Hematopoietic multipotent progenitor cell (in vitro differentiated cells): ENCODE measurements at places on chromosomes 3 and 15. TPM values are rescaled to one million over a fixed set of nuclear protein-coding genes. Genes with fewer than 3 reads are reported as not detected.

- no peak for DNase-seq
These were observed 77.8 kb downstream of the NBEAL2 start for GRCh38 chr3:47057212-47057671.

DNA sequence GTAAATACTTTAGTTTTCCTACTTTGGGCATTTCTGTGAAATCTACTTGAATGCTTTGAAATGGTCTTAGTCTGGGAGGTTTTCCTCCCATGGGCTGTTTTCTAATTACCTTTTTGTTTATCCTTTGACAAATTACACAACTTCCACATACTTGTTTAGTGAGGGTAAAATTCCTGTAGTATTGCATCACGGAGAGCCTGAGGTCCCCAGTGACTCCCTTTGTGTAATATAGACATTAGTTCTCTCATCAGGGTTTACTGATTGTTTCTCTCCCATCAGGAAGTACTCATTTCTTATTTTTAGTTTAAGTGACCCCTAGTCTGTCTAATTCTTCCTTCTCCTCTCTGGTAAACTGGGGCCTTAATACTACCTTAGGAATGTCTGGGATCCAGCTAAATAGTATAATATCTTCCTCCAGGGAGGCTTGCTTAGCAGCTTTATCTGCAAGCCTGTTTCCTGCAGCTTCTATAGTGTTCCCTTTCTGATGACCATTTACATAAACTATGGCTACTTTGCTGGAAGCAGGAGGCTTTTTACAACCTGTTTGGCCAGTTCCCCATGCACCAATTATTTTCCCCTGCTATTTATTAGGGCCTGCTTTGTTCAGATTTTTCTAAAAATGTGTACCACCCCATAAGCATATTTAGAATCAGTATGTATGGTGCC is 87.2 kb upstream of the XCR1 start:
- no peak for DNase-seq

DNA sequence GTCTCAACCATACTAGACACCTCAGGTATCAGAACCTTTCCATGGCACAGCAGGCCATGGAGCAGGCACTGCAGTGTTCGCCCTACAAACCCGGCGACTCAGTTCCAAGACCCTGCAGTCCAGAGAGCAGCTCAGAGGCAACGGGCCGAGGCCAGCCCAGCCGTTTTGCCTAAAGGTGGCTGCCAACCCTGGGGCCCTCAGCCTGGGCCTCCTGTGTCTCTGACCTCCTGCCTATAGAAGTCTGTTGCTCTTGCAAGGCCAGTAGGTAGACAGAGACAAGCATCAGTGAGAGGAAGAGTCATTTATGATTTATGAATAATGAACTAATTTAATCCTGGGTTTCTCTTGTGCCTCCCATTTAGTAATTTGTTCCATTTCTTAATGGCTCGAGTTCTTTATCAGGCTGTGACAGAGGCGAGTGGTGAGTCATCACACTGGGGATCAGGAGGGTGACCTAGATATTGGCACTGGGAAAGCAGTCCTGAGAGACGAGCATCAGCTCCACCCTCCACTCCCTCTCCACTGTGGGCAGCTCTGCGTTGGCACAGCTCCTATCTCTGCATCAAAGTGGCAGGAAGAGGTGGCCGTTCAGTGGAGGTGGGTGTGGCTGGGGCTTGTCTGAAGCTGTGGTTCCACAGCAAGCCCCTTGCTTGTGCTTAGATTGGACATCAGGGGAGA is 79.8 kb downstream of the ABHD5 start:
- DNase-seq = peak; percentile 84

DNA sequence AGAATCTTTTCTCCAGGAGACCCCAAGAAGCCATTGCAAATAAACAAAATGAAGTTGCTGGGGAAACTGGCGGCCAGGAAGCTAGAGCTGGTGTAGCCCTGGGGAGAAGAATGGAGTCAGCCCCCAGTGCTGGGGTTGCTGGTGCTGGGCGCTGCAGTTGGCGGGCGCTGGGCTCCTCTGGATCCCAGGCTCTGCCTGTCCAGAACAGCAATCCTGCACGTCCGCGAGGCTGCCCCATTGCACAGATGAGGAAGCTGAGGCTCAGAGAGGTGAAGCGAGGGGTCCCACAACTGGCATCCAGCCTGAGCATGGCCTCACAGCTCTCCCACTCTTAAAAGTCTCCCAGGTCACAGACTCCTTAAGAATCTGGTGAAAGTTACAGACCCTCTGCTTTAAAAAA is 161.1 kb downstream of the OR4M2 start:
- no peak for DNase-seq

DNA sequence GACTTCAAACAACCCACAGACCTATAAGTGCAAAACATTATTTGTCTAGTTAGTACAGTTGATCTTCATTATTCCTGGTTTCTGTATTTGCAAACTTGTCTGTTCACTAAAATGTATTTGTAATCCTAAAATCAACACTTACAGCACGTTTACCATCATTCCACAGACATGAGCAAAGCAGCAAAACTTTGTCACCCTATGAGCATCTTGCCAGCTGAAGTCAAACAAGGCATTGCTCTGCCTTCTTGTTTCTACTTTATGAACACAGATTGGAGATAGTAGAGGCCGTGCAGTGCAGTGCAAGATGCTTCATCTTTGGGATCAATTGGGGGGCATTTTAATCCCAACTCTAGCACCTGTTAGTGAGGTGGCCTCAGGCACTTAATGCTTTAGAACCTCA is 202.1 kb downstream of the NLGN1 start:
- DNase-seq = no peak

GRCh38 chr15:71237456-71238188 is 122.4 kb downstream of the THSD4 start:
- DNase-seq = no peak

GRCh38 chr3:57752307-57752706 is 3.8 kb upstream of the SLMAP start:
- DNase-seq = no peak

DNA sequence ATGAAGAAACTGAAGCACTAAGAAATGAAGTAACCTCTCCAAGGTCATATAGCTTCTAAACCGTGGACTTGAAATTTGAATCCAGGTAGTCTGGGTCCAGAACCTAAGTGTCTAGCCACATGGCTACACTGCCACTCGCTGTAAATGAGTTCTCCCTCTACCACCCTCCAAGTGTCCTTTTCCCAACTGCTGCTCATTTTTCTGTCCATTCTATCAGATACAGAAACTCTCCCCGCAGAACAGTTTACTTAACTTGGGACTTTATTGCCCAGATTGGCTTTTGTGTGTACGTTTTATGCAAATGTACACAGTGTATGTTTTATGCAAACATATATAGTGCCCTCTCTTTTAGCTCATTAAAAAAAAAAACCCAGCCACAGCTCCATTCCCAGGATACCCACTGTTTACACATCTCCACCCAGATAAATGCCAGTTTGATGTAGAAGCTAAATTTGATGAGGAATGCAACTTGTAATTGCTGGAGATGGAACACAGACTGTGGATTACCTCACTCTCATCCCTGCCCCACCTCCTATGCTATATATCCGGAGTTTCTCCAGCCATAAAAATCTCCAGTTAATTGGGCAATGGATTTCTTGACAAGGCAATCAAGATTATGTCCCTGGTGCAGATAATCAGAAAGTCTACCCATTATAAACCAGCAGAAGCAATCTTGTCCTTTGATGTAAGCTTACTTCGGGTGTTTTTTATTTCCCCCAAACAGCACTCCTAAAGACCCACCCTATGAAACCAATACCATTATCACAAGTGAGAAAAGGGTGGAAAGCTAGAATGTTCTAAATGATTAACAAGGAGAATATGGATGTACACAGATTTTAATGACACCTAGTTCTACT is 42.0 kb downstream of the THBS1 start:
- DNase-seq = no peak

GRCh38 chr3:18885612-18886011 is 262.7 kb upstream of the KCNH8 start:
- DNase-seq = no peak

The SUCNR1 gene
- total RNA-seq = 1.6 TPM

The ISL2 gene
- not detected for total RNA-seq

The DGKG gene
- 6.2 TPM for total RNA-seq

The ALDH1L1 gene
- under 0.01 TPM for total RNA-seq

The PIERCE2 gene
- total RNA-seq = 0.54 TPM

The GUCA1C gene
- not detected for total RNA-seq

The ZNF35 gene
- 4.8 TPM for total RNA-seq

The HTR3C gene
- not detected for total RNA-seq
